ENCODE measurements at places on chromosomes 13 and 19.
A peak's percentile ranks its signal among the peaks of the same experiment; 100 is the strongest.

GRCh38 chr13:50712881-50713280 is 130.6 kb downstream of the DLEU7 start:
- DNase-seq = no peak

DNA sequence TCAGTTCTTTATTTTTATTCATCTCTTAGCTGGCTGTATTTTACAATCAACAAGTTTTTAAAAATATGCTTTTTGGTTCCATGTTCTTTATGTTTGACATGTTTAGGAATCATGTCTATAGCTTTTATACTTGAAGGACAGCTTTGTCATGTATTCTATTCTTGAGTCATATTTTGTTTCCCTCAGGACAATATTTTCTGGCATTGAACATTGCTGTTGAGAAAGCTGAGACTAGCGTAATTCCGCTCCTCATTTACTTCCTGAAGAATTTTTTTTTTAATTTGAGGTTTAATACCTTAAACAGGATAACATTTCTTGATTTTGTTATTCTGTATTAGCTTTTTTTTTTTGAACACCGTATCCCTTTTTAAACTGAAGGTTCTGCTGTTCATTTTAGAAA is 53.2 kb downstream of the RB1 start:
- no peak for DNase-seq

- no peak for DNase-seq
These were observed 17.7 kb downstream of the GPC6 start for GRCh38 chr13:93244141-93244917.

- DNase-seq = peak; percentile 79
These were observed 55.0 kb upstream of the EEF1AKMT1 start for GRCh38 chr13:20828539-20829364.

- DNase-seq = no peak
These were observed 17.8 kb downstream of the NFILZ start for GRCh38 chr19:8648240-8648639.

GRCh38 chr13:67043901-67044300 is 186.2 kb downstream of the PCDH9 start:
- DNase-seq = no peak

- DNase-seq = no peak
These were observed 3.3 kb upstream of the MEIS3 start for GRCh38 chr19:47422417-47423163.

- no peak for DNase-seq
These were observed 33.6 kb downstream of the ZNF701 start for GRCh38 chr19:52603558-52604207.

- no peak for DNase-seq
These were observed 1.4 kb upstream of the RBM26 start for GRCh38 chr13:79407349-79407979.
